ENCODE measurements at places on chromosomes 3 and 15. TPM values are rescaled to one million over a fixed set of nuclear protein-coding genes. Genes with fewer than 3 reads are reported as not detected.

- no peak for DNase-seq
- no peak overlapping the region for H3K27ac ChIP-seq
- H3K4me3 ChIP-seq = no peak overlapping the region
- peaks cover 51% of the 10 kb centered on the region for H3K4me1 ChIP-seq
These were observed 5.9 kb downstream of the ARHGEF3 start for GRCh38 chr3:56795829-56796185.

DNA sequence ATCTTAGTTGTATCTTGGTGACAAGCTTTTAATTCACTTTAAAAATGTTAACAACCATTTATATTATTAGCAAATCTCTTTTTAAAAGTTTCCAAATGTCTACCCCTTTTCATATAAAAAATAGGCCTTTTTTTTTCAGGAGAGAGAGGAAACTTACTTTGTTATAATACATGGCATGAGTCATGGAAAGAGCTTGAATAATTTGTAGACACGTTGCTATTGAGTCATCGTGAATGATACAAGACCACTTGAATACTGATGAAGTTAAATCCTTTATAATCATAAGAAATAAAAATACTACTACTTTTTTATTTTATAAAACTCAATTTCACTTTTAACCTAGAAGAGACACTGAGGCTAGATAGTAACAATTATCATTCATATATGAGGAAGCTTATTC is 70.3 kb upstream of the BBX start:
- no peak for DNase-seq
- H3K27ac ChIP-seq = no peak overlapping the region
- no peaks in the 10 kb centered on the region for H3K36me3 ChIP-seq

DNA sequence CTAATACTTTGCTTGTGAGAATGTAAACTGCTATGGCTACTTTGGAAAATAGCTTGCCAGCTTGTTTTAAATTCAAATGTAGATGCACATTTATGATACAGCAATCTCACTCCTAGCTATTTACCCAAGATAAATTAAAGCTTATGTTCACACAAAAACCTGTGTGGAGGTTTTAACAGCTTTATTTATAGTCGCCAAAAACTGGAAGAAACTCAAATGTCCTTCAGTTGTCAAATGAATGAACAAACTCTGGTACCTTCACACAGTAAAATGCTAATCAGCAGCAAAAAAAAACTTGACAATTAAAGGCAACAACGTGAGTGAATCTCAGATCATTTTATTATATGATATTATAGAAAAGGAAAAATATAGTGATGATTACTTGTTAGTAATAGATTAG is 248.6 kb upstream of the NECTIN3 start:
- H3K36me3 ChIP-seq = peaks cover 2% of the 10 kb centered on the region
- no peak overlapping the region for H3K27ac ChIP-seq
- no peaks in the 10 kb centered on the region for H3K27me3 ChIP-seq
- H3K4me3 ChIP-seq = no peak overlapping the region
- H3K4me1 ChIP-seq = no peaks in the 10 kb centered on the region

DNA sequence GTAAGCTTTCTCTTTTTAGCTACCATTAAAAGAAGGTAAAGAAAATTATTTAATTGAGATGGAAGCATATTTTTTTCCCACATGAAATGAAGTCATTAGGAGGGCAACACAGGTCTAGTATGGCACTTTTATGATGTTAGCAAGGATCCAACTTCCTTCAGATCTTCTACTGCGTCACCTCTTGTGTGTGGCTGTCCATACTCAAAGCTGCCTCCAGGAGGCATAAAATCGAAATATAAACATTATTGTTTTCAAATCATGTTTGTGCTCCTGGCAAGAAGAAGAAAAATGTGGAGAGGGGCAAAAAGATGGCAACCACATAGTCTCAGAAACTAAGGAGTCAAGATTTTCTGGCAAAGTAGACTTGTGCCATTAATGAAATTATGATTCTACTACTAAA is 791.7 kb upstream of the EPHA6 start:
- no peak overlapping the region for H3K27ac ChIP-seq
- no peaks in the 10 kb centered on the region for H3K27me3 ChIP-seq
- H3K4me1 ChIP-seq = no peaks in the 10 kb centered on the region
- no peak for DNase-seq

Gene EPB42
- not detected for total RNA-seq

Gene CHRM5
- total RNA-seq = not detected
